ENCODE measurements at places on chromosomes 4 and X. TPM values are rescaled to one million over a fixed set of nuclear protein-coding genes. Genes with fewer than 3 reads are reported as not detected.

Gene ZFYVE28
- total RNA-seq: 1.8 TPM

Gene SLC39A8
- 1.2 TPM for total RNA-seq

Gene EFNB1
- total RNA-seq: 12.4 TPM

Gene UCHL1
- total RNA-seq: 24.8 TPM

Gene NEXMIF
- 0.10 TPM for total RNA-seq

Gene GNRHR
- not detected for total RNA-seq

Gene NSUN7
- not detected for total RNA-seq

Gene AIFM1
- 50.1 TPM for total RNA-seq

Gene GLRA3
- total RNA-seq: not detected

Gene EPGN
- not detected for total RNA-seq

Gene CCDC110
- 0.97 TPM for total RNA-seq

Gene RGN
- 2.6 TPM for total RNA-seq

Gene SLC6A14
- total RNA-seq: not detected

Gene MAGEE2
- not detected for total RNA-seq

Gene PDLIM3
- total RNA-seq: 1,062 TPM

Gene ADH1A
- 2.0 TPM for total RNA-seq

Data from gastrocnemius medialis (tissue), 4 donors.